ENCODE measurements at places on chromosomes 5 and 9.
A peak's percentile ranks its signal among the peaks of the same experiment; 100 is the strongest.

DNA sequence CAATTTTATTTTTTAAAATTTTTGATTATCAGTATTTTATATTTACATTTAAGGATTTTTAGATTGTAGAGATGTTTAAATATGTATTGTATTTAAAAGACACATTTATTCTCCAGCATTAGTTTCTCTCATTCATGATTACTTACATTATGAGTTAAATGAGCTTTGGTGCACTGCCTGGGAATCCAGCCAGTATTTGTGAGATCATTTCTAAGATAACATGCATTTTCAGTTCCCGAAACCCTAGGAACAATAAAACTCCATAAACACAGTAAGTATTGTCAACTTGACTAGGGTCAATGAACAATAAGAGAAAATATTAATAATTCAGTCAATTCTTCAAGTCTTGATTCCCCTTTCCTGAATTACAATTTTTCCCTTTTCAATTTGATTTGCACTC is 403.3 kb downstream of the PLK2 start:
- peak; percentile 41 for DNase-seq

DNA sequence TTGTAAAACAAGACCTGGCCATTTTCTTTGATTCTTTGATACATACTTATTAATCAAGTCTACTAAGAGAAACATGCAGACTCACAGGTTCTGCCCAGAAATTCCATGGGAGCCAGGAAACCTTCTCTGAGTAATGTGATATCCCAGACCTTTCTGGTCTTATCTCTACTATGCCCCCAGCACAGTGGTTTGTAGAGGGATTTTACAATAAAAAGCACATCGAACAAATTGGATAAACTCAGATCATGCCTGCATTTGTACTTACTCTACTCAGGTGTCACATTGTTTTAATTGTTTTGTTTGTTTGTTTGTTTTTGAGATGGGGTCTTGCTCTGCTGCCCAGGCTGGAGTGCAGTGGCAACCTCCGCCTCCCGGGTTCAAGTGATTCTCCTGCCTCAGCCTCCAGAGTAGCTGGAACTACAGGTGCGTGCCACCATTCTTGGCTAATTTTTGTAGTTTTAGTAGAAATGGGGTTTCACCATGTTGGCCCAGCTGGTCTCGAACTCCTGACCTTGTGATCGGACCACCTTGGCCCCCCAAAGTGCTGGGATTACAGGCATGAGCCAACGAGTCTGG is 179.5 kb downstream of the ZNF608 start:
- no peak for DNase-seq

GRCh38 chr5:39992617-39993202 is 567.9 kb upstream of the DAB2 start:
- DNase-seq: peak; percentile 14

GRCh38 chr5:1757511-1757910 is 42.1 kb downstream of the MRPL36 start:
- DNase-seq: no peak

- DNase-seq: peak; percentile 30
Measured at GRCh38 chr5:81579262-81579924, 171.5 kb downstream of the SSBP2 start.

DNA sequence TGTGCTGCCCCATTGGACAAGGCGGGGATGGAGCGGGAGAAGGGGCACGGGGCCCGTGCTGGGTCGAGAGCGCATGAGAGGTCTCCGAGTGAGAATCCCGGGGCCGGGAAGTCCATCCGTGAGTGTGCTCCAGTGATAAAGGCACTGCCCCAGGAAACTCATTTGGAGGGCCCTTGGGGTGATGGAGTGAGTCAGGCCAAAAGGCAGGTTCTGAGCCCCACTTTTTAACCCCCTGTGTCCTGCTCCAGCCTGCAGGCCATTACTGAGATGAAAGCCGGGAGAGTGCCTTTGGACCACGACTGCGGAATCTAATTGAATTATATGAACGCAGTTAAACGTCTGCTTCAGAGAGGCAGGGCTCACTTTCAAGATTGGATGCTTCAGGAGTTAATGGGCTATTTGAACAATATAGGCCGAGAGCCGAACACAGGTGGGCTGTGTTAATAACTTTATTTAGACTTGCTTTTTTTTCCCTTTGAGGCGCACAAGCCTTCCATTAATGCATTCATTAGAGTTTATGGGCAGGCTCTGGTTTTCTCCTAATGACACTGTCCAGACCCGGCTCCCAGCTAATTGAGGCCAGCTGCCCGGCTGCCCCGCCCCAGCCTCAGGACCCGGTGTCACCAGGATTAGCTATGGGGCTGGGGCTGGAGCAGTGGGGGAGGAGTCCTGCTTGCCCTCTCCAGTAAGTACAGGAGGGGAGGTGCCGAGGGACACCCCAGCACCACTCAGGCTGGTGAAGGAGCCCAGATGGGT is 79.1 kb upstream of the LMX1B start:
- DNase-seq: no peak

- no peak for DNase-seq
Measured at GRCh38 chr5:33271606-33272005, 169.2 kb upstream of the TARS1 start.

DNA sequence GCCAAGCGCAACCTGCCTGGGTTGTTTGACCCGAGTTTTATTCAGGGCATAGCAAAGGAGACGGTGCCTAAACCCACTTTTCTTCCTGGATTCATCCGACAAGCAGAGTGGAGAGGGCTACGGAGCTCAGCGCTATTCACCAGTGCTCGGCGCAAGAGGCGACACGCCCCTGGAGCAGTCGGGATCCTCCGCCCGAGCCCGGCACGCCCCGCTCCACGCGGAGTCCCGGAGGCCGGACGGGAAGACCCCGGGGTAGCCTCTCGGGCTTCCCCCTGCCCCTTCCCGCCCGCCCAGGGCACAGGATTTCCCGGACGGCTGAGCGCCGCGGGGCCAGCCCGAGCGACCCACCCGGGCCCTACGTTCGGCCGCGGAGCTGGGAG is 427 bp downstream of the SERINC5 start:
- DNase-seq: peak; percentile 52

GRCh38 chr5:77431286-77431685 is 60.8 kb downstream of the WDR41 start:
- no peak for DNase-seq

- no peak for DNase-seq
Measured at GRCh38 chr9:136022731-136023409, 61.7 kb upstream of the UBAC1 start.

DNA sequence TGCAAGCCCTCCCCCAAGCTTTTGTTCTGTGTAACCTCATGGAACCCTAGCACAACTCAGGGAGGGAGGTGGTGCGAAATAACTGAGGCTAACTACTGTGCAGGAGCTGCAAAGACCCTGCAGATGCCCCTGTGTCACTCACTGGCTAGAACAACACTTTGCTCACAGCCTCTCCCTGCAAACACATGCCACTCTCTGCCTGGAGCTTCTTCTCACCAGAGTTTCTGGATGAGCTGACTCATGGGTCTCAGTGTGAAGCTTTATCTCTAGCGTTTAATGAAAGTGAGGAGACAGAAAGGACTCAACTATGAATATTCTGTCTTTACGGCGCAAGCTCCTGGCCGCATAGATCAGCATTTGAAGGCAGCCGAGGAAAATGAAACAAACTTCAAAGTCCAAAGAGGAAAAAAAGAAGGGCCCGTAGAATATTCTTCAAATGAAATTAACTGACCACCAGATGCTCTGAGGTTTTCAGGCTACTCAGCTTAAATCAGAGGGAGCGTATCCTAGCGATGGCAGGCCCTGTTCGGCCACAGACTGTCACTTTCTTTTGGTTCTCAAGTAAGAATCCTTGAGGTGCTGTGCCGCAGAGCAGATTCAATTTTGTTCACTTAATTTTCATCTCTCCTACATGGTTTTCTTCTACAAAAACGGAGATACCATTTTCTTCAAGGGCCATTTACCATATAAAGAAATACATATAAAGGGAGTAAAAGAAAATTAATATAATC is 77.7 kb upstream of the TAS2R1 start:
- no peak for DNase-seq

DNA sequence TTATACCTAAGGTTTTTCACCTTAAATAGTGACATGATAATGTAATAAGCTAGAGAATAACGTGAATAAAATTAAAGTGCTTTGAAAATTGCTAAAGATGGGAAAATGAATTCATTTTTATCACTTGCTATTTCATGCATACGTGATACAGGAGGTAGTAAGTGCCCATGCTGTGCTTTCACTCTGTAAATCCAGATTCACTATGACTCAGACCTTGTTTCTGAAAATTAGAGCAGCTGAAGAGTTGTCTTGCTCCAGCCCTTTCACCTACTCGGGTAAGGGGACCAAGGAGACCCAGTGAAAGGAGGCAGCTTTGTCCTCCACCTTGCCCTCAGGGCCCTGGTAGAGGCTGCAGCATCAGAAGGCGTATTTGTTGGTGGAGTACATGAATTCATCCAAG is 87.9 kb downstream of the ANKH start:
- DNase-seq: no peak

DNA sequence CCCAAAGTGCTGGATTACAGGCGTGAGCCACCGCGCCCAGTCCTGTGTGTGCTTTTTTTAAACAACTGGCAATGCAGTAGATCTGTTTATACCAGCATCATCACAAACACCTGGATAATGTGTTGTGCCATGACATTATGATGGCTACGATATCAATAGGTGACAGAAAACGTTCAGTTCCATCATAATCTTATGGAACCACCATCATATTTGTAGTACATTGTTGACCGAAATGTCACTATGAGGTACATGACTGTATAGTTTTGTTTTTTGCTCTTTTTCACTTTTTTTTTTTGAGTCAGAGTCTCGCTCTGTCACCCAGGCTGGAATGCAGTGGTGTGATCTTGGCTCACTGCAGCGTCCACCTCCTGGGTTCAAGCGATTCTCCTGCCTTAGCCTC is 24.4 kb downstream of the ANKRD55 start:
- DNase-seq: no peak

- no peak for DNase-seq
Measured at GRCh38 chr9:123358181-123358905, 2.3 kb downstream of the CRB2 start.

DNA sequence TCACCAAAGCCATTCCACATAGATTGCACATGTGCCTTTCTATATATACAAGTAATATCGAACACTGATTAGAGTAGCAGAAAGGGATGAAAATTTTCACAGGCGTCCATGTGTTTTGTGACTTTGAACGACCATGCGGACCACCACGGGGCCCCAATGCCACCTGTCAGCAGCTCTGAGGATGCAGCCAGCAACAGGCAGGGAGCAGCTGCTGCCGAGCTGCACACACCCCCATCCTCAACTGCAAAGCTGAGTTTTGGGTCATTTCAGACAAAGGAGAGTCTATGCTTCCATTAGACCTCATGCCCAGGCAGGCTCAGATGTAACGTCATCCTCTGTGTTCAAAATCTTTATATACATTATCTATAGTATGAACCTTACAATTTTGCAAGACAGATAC is 503.8 kb downstream of the IRX1 start:
- DNase-seq: no peak

DNA sequence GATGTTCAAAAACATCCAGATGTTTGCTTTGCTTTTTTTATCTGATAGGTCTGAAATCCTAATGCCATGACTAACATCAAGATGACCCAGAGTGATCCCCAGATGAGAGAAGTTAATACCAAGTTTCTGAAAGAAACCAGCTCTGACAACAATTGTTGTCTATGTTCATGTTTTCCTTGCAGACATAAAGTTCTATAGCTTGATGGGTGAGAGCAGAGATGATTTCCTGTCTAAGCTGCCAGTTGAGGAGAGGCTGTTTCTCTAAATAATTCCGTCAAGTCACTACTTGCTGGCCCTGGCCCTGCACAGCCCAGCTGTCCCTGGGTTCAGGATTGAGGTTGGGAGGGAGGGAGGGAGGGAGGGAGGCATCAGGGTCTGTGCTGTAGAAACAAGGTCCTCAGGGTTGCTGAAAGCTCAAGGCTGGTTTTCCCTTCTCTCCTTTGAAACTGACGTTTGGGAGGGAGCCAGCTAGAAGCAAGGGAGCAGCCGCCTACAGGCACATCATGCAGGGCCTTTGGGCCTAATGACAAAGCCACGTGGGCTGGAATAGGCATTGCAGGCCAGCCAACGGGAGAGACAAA is 3.9 kb downstream of the SPARC start:
- peak; percentile 70 for DNase-seq

DNA sequence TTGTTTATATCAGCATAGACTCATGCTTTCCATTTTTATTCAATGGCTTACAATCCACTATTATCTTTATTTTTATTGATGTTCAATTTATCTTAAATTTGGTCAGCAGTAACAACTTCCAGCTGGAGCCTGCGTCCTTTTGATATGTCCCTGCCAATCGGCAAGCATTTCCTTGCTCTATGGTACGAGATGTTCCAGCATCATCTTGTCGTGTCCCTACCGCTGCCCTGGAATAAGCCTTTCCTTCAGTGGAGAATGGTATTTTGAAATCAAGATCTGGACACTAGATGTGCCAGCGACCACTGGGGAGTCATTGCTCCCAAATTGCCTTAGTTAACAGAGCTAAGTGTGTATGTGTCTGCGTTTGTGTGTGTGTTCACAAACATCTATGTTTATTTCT is 151.6 kb upstream of the RGMB start:
- DNase-seq: no peak

GRCh38 chr9:27276193-27277030 is 20.5 kb downstream of the EQTN start:
- peak; percentile 67 for DNase-seq

DNA sequence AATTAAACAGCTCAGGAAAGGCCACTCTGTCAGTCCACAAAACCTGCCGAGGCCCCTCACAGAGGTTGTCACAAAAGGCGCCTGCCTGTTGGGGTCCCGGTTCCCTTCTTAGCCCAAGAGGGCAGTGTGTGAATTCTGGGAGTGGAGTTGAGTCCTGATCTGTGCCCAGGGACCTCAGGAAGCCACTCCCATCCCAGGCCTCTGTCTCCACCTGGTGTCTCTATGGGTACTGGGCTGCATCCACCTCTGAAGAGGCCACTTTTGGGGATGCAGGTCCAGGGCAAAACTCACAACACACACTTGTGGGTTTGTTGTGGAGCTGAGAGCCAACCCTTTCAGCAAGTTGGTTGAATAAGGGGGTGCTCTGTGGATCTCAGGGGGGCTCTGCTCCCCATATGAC is 74.3 kb upstream of the STXBP1 start:
- DNase-seq: no peak

GRCh38 chr9:73962792-73963191 is 534.3 kb upstream of the RORB start:
- DNase-seq: no peak

Measured in fibroblast of mammary gland (primary cell).